A549 treated with Hydrocortisone at 1 μM for 4 hours (cell line): ENCODE measurements at places on chromosomes 6 and 20. TPM values are rescaled to one million over a fixed set of nuclear protein-coding genes. Genes with fewer than 3 reads are reported as not detected.

C2 gene
- total RNA-seq = 0.17 to 0.46 TPM (median 0.38 TPM) in 5 replicates

STMND1 gene
- total RNA-seq = not detected in 5 replicates

HCK gene
- total RNA-seq = 0.09 to 0.13 TPM (median 0.11 TPM) in 5 replicates

NNAT gene
- total RNA-seq = not detected in 5 replicates

NKAIN4 gene
- 4.3 to 6.9 TPM (median 5.0 TPM) in 5 replicates for total RNA-seq

OSTM1 gene
- total RNA-seq = 17.8 to 25.9 TPM (median 24.3 TPM) in 5 replicates

TUBB2B gene
- total RNA-seq = 12.7 to 15.3 TPM (median 14.7 TPM) in 5 replicates

RIPOR3 gene
- total RNA-seq = not detected in 5 replicates

FAM209B gene
- 0.32 to 0.92 TPM (median 0.60 TPM) in 4 of 5 replicates, not detected in the other for total RNA-seq

PLA2G7 gene
- 0.06 TPM in 1 of 5 replicates, not detected in the others for total RNA-seq

FGD2 gene
- 0.03 TPM in 1 of 5 replicates, not detected in the others for total RNA-seq

MDFI gene
- 0.56 to 0.85 TPM (median 0.67 TPM) in 5 replicates for total RNA-seq

BCKDHB gene
- total RNA-seq = 4.6 to 7.9 TPM (median 6.4 TPM) in 5 replicates

NKX2-2 gene
- total RNA-seq = not detected in 5 replicates

KCNQ2 gene
- total RNA-seq = 0.16 to 0.62 TPM (median 0.46 TPM) in 5 replicates

CABLES2 gene
- total RNA-seq = 4.4 to 6.4 TPM (median 5.7 TPM) in 5 replicates

SRSF12 gene
- 1.3 to 2.2 TPM (median 1.7 TPM) in 5 replicates for total RNA-seq

VPS52 gene
- total RNA-seq = 16.0 to 19.1 TPM (median 17.0 TPM) in 5 replicates

SFTA2 gene
- total RNA-seq = not detected in 5 replicates

IRF4 gene
- 0.25 to 0.51 TPM (median 0.25 TPM) in 5 replicates for total RNA-seq

DSP gene
- 31.5 to 60.6 TPM (median 41.5 TPM) in 5 replicates for total RNA-seq

OLIG3 gene
- not detected in 5 replicates for total RNA-seq

NT5DC1 gene
- 23.1 to 29.3 TPM (median 28.6 TPM) in 5 replicates for total RNA-seq
